ENCODE measurements at places on chromosomes 5 and 9.

DNA sequence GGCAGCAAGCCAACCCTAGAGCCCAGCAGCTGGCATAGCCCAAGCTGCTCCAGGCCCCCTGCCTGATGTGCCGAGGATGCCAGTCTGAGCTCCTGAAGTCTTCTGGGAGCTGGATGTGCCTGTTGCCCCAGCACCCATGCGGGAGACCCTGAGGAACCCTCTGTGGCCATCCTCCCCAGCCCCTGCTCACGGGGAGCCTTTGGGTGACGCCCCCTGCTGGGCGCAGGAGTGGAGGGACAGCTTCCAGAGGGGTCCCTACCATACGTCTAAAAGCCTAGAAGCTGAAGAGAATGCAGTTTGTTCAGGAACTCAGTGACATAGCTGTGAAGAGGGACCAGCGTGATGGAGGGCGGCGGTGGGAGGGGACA lies 33.1 kb upstream of the MVB12B start:
- DNase-seq: no peak

- DNase-seq: no peak
Measured at GRCh38 chr5:165881259-165881658, 2375.8 kb downstream of the MAT2B start.

DNA sequence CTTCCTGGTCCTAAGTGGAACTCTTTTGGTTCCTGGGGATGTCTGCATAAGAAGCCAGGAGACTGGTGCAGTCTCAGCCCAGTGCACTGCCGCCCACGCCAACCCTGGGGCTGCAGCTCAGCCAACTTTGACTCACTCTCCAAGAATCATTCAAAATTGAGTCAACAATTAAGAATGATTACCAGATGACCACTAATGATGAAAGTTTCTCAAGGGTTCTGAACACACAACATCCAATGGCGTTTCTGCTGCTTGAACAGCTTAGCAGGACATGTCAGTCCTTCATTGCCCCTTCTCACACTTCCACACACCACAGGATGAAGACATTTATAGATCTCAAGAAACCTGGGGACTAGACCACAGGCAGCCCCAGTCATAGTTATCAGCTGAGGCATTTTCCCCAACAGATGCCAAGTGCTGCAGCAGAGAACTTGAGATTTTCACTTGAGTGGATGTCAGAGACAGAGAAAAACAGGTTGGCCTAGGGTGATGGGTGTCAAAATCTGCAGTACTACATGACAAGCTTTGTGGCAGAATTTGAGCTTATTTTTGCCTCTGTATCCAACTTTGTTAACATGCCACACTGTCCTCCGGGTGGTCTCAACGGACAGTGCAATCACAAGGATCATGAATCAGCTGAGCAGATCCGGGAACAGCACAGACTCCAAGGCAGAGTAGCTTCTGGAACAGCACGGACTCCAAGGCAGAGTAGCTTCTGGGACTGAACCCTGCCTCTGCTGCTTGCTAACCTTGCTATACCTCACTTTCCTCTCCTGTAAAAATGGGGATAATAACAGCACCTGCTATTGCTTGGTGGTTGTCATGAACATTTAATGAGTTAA lies 356.1 kb downstream of the SPOCK1 start:
- no peak for DNase-seq

- no peak for DNase-seq
Measured at GRCh38 chr5:3181671-3182070, 414.0 kb upstream of the IRX1 start.

- no peak for DNase-seq
Measured at GRCh38 chr9:124708633-124709291, 62.3 kb downstream of the NR6A1 start.

GRCh38 chr9:16705111-16705604 lies 165.3 kb downstream of the BNC2 start:
- peak; percentile 88 for DNase-seq

DNA sequence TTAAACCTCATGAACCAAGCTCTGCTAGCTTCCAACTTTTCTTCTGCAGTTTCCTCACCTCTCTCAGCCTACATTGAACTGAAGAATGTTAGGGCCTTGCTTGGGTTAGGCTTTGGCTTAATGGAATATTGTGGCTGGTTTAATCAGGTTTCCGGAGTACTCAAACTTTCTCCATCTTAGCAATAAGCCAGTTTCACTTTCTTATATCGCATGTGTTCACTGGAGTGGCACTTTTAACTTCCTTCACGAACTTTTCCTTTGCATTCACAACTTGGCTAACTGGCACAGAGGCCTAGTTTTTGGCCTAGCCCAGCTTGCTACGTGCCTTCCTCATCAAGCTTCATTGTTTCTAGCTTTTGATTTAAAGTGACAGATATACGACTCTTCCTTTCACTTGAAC lies 81.0 kb upstream of the MAST4 start:
- DNase-seq: no peak

DNA sequence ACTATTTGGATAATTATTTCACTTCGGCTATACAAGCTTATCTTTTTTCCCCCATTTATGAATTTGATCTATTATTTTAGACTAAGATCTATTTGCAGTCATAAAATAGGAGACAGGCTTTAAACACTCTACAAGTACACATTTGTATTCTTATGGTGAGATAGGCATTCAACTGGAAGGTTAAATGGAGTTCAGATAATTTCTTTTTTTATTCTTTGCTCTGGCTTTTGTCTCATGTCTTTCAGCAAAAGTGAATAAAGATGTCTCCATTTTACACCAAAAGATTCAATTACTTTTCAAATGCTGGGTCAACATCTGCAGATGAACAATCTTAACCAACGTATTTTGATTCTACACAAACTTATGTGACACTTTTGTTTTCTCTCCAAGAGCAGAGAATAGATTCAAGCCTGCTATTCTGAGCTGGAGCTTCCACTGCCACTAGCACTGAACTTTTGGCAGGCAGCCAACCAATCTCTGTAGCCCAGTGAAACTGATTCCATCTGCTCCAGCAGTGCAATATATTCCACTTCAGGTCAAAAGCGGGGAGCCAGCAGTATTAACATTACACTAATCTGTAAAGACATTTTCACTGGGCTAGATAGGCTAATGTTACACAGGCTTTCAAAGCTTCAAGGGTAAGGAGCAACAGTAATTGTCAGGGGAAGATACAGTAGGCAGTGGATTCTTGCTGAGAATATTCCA lies 452.0 kb upstream of the ZNF608 start:
- DNase-seq: peak; percentile 89
